ENCODE measurements at places on chromosomes 16 and 17.

GRCh38 chr17:43831633-43832032 lies 1.3 kb downstream of the MPP3 start:
- no peak for DNase-seq

DNA sequence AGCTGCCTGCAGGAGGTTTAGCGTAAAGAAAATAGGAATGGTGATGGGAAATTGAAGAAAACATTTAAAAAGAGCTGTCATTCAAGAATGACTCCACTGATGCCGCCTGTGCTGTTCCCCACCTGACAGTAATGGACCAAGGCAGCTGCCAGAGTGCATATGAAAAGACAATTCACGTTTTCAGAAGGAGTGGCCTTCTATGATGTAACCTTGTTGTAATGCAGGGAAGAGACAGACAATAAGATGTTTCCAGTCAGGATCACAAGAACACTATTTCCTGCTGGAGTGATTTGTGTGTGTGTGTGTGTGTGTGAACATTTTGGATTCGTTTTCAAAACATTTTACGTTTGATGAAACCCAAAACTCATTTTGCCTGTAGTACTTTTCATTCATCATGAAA lies 203.7 kb downstream of the LGALS9B start:
- DNase-seq = no peak

GRCh38 chr17:17320911-17321220 lies 17.7 kb downstream of the NT5M start:
- DNase-seq = no peak

DNA sequence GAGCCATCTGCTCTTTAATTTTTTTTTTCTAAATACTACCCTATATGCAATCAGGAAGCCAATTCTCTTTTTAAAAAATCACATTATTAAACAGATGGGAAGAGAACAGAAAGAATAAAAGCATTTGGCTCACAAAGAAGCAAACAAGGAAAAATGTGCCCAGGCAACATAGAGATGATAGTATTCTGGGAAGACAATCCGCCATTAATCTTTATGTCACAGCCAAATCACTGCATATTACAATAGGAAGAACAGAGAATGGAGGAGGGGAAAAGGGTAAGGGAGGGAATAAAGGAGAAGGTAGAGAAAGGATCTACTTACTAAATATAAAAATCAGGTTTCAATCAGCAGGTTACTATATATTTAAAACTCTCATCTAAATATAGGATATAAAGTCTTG lies 34.3 kb downstream of the STAT5B start:
- DNase-seq = no peak

DNA sequence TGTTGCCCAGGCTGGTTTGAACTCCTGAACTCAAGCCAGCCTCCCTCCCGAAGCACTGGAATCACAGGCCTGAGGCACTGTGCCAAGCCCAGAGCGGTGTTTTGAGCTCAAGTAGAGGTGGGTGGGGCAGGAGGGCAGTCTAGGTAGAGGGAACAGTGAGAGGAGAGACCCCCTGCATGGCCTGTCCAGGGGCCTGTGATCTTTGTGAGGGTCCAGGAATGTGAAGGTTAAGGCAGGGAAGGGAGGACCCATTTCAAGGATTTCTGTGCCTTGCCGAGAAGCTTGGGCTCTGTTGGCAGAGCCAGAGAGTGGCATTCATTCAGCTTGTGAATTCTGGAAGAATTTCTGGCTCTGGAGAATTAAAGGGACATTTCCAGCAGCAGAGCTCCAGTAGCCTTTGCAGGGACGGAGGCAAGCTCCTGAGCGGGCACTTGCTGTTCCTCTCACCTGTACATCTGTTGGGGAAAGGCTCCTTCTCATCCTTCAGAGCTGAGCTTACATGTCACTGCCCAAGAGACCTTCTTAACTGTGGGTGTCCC lies 2.7 kb downstream of the WWOX start:
- no peak for DNase-seq

DNA sequence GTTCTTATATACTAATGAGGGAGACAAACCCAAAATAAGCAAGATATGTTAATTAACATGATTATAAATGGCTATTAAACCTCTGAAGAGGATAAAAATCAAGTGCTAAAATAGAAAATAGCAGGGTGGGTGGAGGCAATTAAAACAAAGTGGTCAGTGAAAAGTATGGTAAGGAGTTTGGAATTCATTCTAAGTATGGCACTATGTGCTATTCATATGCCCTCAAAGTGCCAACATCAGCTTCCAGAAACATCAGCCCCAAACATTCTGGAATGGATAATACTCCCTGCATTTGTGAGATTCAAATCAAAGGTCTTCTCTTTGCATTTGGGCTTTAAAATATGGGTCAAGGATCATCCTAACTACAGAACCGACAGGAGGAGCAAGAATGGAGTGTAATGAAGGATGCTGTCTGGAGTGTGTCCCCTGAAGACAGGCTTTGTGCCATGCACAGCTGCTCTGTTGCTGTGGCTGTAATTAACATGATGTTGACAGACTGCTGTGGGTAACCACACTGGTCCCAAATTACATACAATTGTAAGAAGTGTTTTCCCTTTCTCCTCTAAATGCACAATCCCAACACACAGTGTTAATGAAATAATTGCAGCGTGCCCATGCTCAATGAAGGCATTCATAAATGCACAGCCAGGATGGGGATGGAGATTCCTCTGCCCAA lies 93.1 kb downstream of the VAT1L start:
- no peak for DNase-seq

GRCh38 chr16:79597277-79598062 lies 3.1 kb downstream of the MAF start:
- DNase-seq = no peak

DNA sequence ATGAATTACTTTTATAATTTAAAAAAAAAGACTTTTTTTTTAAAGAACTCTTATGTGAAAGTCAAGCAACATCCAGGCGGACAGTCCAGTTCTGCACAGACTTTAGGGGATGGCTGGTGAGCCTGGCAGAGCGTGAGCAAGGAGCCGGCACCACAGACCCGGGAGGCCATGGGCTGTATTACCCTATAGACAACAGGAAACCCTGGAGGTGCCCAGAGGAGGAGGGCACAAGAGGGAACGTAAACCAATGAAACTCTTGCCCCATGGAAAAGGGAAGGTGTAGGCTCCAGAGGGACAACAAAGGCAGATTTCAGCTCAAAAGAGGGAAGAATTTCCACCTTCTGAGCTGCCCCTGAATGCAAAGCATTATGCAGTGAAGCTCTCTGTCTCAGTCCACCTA lies 25.5 kb upstream of the RPH3AL start:
- no peak for DNase-seq

DNA sequence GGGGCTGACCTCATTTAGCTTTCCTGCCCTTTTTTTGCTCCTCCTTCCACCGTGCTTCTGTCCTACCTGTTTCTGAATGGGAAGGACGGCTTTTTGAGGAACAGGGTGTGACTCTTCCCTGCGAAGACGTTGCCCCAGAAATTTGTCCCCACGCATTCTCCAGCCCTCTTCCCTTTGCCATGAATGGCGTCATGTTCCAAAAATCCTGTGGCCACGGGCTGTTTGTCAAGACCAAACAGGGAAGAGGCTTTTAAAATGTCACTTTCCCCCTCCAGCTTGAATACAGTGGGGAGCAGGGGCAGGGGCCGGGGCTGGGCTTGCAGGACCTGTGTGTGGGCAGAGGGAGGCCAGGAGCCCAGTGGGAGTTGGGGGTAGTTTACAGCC lies 13.9 kb downstream of the MPRIP start:
- DNase-seq = no peak

DNA sequence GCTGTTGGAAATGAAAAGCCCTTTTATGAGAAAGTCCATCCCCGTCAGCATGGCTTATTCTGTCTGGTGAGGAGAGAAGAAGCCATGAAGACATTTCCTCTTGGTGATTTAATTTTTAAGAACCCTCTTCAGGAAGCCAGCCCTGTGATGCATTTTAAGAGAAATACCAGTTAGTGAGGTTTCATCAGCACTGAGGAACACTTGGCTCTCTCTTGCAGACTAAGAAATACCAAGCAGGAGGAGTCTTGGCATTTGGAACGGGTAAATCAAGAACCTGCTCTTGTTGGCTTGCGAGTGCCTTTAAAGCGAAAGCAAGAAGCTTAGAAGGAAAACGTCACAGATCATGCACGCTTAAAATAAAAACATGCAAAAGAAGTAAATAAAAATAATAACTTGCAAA lies 17.5 kb downstream of the RAB11FIP3 start:
- DNase-seq = no peak

DNA sequence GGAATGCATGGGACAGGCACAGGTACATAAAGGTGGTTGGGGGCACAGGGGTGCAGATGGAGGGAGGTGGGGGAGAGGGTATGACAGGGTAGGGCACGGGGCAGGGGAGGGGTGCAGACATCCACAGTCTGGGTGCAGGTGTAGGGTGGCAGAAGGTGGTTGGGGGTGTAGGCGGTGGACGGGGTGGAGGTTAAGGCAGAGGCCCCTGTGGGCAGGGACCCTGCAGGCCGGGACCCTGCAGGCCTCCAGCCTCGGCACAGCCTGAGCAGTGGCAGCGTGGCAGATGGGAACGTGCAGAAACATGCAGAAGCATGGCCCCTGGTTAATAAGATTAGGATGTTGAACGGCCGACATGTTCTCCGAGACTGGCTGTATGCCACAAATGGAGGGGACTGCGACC lies 115.2 kb downstream of the RBFOX3 start:
- DNase-seq = no peak

DNA sequence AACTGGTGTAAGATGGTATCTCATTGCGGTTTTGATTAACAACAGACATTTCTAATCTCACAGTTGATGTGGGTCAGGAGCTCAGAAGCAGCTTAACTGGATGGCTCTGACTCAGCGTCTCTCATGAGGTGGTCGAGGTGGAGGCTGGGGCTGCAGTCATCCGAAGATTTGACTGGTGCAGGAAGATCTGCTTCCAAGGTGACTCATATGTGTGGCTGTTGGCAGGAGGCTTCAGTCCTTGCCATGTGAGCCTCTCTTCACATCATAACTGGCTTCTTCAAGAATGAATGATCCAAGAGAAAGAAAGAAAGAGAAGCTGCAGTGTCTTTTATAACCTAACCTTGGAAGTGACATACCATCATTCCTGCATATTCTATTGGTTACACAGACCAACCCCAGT lies 376.1 kb downstream of the SEC14L1 start:
- no peak for DNase-seq

DNA sequence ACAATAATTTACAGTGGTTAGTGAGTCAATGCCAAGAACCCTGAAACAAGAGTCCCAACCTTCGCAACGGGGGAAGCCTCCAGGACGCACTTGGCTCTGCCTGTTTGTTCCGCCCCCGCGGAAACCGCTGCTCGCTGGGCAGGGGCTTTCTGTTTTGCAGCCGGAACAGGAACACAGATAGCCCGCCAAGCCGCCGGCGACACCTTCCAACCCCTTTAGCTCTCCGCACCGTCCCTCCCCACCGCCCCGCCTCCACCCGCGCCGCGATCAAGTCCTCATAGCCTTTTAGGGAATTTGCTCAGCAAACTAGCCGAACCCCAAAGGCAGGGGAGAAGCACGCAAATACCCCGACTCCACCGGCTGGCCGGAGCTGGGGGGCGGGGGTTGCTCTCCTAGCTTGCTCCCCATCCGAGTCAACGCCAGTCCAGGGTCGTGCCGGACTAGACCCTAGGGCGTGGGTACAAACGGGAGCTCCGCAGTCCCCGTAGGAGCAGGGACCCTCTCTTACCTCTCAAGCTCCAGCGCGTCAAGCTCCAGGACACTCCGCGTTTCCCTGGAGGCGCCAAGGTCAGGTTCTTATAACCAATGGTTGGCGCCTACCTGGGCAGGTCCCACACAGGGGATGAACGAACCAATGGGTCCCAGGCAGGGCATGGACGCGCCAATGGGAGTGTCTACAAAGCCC lies at the start of gene SLFN13:
TSS of gene SLFN13 (minus strand) at position 553 of the 685 bp plus-strand sequence. CDS start 3,086 bp downstream, outside the sequence.
- peak; percentile 82 for DNase-seq

DNA sequence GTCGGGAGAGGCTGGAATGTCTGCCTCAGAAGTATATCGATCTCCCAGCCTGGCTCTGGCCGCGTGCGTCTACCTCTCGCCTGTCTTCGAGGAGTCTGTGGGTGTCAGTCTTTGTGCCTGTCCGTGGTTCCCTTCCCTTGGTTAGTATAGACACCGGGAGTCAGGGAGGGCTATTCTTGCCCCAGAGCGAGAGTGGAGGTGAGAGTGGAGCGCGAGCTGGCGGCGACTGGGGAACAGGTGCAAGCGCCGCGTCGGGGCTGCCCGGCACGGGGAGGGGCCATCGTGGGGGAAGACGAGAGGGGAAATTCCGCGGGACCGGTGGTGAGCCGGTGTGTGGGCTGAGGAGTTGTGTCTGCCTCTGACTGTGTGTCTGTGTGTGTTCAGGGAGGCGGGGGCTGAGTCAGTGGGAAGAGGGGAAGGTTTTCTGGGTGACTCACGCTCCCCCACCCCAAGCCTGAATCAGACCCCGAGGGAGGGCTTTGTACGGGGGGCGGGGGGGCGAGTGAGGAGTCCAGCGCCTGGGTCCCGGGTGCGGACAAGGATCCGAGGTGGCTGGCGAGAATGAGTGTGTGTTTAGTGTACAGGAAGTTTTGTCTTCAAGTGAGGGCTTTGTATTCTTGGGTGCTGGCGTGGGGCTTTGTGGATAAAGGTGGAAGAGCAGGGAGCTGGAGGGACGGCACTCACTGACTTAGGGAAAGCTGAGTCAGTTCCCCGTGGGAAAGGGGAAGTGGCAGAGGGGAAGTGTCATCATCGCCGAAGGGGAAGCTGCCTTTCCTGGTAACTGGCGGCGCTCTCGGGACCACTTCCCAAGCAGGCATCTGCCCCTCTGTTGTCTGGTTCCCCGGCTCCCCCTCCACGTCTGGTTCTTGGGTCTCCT lies 8.6 kb downstream of the KDM6B start:
- DNase-seq = peak; percentile 96

DNA sequence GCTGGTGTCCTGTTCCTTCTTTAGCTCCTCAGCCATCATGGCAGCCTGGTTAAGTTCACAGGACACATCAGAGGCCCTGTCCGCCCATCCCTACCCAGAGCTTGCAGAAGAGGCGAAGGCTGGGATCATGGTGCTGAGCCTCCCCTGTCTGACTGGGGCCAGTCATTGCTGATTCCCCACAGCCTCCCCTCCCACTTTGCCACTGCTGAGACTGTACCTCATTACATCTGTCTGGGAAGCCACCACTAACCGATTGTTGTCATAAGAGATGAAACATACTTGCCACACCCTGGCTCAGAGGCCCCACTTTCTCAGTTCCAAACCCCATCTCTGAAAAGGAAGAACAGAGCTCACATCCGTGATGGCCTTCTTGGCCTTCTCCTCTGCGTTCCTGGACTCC lies 66.2 kb downstream of the MYH13 start:
- DNase-seq = no peak

DNA sequence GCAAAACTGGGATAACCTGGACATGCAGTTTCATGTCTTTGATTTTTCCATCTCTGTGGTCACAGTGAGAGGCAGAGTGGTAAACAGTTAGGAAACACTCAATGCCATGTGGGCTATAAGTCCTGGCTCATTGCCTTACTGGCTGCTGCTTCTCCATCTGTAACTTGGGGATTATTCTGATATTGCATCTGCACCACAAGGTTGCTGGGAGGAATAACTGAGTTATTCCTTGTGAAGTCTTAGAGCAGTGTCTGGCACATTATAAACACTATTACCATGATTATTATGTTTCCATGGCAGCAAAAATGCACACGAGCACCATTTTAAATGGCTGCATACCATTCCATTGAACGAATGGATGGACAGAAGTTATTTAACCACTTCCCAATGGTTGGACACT lies 111.7 kb upstream of the CDH5 start:
- DNase-seq = no peak

- DNase-seq = no peak
Observed at GRCh38 chr17:62805234-62805633, 2.9 kb downstream of the MARCHF10 start.

GRCh38 chr17:82978765-82979349 lies 100.6 kb upstream of the METRNL start:
- DNase-seq = no peak

- DNase-seq = no peak
Observed at GRCh38 chr16:9027070-9027799, 63.5 kb upstream of the USP7 start.
